ENCODE measurements at places on chromosomes 6 and 20.

GRCh38 chr6:39786649-39787048, 5.5 kb upstream of the DAAM2 start:
- no peak for DNase-seq

GRCh38 chr6:46376562-46377061, 114.6 kb downstream of the RCAN2 start:
- DNase-seq = no peak

GRCh38 chr6:154468760-154469159, 41.7 kb downstream of the CNKSR3 start:
- DNase-seq = no peak

GRCh38 chr6:101800598-101800997, 407.1 kb downstream of the GRIK2 start:
- DNase-seq = no peak

DNA sequence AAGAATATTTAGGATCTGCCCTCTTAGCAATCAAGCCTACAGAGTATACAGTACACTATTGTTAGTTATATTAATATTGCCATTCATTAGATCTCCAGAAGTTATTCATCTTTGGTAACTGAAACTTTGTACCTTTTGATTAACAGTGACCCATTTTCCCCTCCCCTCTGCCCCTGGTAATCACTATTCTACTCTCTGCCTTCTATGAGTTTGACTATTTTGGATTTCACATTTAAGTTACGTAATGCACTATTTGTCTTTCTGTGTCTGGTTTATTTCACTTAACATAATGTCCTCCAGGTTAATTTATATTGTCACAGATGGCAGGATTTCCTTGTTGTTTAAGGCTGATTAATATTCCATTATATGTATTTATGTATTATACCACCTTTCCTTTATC, 86.0 kb upstream of the TINAG start:
- no peak for DNase-seq

DNA sequence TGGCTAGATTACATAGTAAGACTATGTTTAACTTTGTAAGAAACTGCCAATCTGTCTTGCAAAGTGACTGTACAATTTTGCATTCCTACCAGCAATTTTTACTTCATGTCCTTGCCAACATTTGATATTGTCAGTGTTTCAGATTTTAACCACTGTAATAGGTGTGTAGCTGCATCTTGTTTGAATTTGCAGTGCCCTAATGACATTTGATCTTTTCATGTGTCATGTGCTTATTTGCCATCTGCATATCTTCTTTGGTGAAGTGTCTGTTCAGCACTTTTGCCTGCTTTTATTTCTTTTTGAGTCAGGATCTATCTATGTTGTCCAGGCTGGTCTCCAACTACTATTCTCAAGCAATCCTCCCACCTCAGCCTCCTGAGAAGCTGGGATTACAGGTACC, 2.4 kb upstream of the PRPH2 start:
- no peak for DNase-seq

DNA sequence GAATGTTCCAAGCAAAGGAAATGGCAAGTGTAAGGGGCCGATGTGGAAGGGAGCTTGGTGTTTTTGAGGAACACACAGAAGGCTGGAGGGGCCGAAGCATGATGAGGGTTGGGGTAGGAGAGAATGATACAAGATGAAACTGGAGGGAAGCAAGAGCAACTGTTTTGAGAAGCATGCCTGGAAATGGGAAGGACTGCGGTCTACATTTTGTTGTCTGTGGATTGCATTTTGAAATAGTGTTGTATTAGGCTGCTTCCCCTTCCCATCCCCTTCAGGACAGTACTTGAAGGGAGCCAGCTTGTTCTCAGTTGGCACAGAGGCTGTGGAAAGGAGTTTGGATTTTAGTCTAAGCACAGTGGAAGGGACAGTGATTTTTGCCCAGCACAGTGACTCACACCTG, 2.2 kb downstream of the TM9SF4 start:
- DNase-seq = no peak

DNA sequence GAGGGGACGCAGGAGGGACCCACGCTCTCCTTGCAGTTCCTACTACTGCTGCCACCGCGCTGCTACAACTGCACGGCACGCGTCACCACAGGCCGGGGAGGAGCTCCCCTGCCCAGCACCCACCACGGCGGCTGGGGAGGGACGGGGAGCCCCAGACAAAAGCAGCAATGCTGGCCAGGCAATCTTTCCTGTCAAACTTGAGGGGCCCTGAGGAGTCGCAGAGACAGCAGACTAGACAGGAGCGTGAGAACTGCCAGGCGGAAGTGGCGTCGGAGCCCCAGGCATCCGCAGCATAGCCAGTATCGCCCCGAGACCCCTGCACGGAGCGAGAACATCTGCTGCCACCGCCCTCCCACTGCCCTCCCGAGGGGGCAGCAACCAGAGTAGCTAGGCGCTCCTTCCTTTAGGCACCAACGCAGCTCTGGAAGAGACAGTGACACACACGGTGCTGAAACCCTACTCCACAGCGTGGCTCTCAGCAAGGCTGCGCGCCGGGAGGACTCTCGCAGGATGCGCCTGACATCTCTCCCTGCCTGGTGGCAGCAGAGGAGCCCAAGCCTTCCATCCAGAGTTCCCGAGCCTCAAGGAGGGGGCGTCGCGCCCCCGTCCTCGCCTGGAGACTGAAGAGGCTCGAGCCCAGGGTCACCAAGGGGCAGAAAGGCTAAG, 2.2 kb downstream of the TAF4 start:
- DNase-seq = no peak

Data from HTR-8/SVneo (cell line).